ENCODE measurements at places on chromosomes 6 and 20.

GRCh38 chr20:38221119-38221589 lies 39.4 kb downstream of the KIAA1755 start:
- peaks cover 14% of the 10 kb centered on the region for H3K4me1 ChIP-seq
- no peak for DNase-seq
- no peak overlapping the region for H3K4me3 ChIP-seq
- H3K27ac ChIP-seq, result no peak overlapping the region

GRCh38 chr6:78251931-78252330 lies 599.1 kb downstream of the MEI4 start:
- no peaks in the 10 kb centered on the region for H3K36me3 ChIP-seq
- H3K4me3 ChIP-seq, result no peak overlapping the region
- no peak overlapping the region for H3K27ac ChIP-seq
- H3K27me3 ChIP-seq, result no peaks in the 10 kb centered on the region

DNA sequence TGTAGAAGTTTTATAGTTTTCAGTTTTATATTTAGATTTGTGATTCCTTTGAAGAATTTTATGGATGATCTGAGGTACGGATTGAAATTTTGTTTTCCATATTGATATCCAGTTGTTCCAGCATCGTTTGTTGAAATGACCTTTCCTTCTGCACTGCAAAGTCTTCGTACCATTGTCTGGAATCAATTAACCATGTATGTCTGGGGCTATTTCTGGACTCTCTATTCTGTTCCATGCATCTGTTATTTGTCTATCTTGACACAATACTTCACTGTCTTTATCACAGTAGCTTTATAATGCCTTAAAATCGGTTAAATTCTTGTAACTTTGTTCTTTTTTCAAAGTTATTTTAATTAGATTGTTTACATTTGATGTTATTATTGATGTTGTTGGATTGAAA lies 154.9 kb downstream of the FARS2 start:
- H3K4me3 ChIP-seq, result no peak overlapping the region
- H3K27me3 ChIP-seq, result no peaks in the 10 kb centered on the region
- DNase-seq, result no peak
- H3K36me3 ChIP-seq, result no peaks in the 10 kb centered on the region
- H3K27ac ChIP-seq, result no peak overlapping the region

GRCh38 chr20:24423390-24424313 lies 45.8 kb upstream of the SYNDIG1 start:
- H3K27me3 ChIP-seq, result no peaks in the 10 kb centered on the region
- no peak overlapping the region for H3K4me3 ChIP-seq
- H3K27ac ChIP-seq, result no peak overlapping the region
- no peaks in the 10 kb centered on the region for H3K4me1 ChIP-seq
- H3K36me3 ChIP-seq, result no peaks in the 10 kb centered on the region

GRCh38 chr6:29665942-29666825 lies 9.3 kb downstream of the MOG start:
- H3K4me1 ChIP-seq, result no peaks in the 10 kb centered on the region
- H3K4me3 ChIP-seq, result no peak overlapping the region
- no peaks in the 10 kb centered on the region for H3K27me3 ChIP-seq
- H3K27ac ChIP-seq, result no peak overlapping the region
- DNase-seq, result no peak

DNA sequence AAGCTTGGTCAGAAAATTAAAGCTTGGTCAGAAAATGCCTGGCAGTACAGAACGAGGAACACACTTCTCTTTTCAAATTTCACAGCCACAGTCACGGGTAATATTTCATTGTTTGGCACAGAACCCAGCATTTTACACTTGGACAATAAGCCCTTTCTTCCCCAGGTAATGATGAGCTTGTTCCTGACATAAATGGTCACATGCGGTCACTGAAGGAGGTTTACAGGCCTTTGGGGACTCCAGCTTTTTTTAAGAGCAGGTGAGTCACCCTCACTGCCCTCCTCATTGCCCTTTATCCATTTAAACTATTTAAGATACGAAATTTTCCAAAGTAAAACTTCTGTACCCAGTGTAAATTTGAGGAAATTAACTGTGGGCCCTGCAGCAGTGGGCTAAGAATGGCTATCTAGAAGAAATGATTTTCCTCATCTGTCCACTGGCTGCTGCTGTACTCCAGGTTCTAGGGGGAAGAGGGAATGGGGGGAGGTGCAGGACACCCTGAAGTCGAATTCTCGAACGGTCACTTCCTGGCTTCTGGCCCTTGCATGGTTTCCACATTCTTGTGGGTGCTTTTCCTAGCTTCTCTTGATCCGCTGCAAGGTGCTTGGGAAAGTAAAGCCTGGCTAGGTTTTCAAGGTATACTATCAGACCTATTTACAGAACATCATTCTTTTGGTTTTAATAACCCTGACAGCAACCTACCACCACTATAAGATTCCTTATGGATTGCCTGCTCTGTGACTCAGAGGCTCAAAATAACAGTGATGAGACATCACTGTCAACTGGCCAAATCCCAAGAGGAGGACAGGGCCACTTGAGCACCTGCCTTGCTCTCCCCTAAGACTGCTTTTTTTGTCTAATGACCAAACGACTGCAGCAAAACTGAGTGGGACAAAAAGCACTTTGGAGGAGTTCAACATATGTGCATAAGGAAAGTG lies 75.8 kb downstream of the PREP start:
- no peak overlapping the region for H3K4me3 ChIP-seq
- no peak for DNase-seq
- H3K27me3 ChIP-seq, result no peaks in the 10 kb centered on the region
- no peak overlapping the region for H3K27ac ChIP-seq
- peaks cover 7% of the 10 kb centered on the region for H3K4me1 ChIP-seq
- peaks cover 20% of the 10 kb centered on the region for H3K36me3 ChIP-seq

- no peak for DNase-seq
- no peaks in the 10 kb centered on the region for H3K4me1 ChIP-seq
- no peaks in the 10 kb centered on the region for H3K36me3 ChIP-seq
- no peak overlapping the region for H3K4me3 ChIP-seq
Measured at GRCh38 chr6:141026504-141026903, 1106.2 kb upstream of the GJE1 start.

- no peaks in the 10 kb centered on the region for H3K36me3 ChIP-seq
- no peak overlapping the region for H3K4me3 ChIP-seq
- peak overlapping the region; percentile 39 for H3K27ac ChIP-seq
- peaks cover 22% of the 10 kb centered on the region for H3K4me1 ChIP-seq
- DNase-seq, result no peak
Measured at GRCh38 chr6:158009114-158009891, 27.6 kb downstream of the SYNJ2 start.

DNA sequence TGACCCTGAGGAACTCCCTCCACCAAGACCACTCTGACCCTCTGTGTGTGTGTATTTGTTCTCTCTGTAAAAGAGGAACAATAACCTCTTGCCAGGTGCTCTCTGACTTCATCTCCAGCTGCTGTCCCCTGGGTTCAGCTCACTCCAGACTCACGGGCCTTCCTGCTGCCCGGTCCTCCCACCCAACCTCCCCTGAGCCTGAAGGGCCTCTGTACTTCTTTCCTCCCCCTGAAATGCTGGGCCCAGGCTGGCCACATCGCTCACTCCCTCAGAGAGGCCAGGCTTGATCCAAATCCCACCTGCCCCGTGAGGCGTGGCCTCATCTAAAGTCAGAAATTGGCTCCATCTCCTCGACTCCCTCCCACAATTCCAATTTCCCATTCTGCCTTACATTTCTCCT lies 202.4 kb downstream of the PRKN start:
- no peak for DNase-seq
- no peaks in the 10 kb centered on the region for H3K36me3 ChIP-seq
- no peak overlapping the region for H3K27ac ChIP-seq
- no peaks in the 10 kb centered on the region for H3K4me1 ChIP-seq

- H3K27me3 ChIP-seq, result no peaks in the 10 kb centered on the region
- H3K36me3 ChIP-seq, result peaks cover 19% of the 10 kb centered on the region
- no peak overlapping the region for H3K4me3 ChIP-seq
- H3K4me1 ChIP-seq, result no peaks in the 10 kb centered on the region
- no peak for DNase-seq
Measured at GRCh38 chr6:493840-494239, 102.3 kb downstream of the IRF4 start.

DNA sequence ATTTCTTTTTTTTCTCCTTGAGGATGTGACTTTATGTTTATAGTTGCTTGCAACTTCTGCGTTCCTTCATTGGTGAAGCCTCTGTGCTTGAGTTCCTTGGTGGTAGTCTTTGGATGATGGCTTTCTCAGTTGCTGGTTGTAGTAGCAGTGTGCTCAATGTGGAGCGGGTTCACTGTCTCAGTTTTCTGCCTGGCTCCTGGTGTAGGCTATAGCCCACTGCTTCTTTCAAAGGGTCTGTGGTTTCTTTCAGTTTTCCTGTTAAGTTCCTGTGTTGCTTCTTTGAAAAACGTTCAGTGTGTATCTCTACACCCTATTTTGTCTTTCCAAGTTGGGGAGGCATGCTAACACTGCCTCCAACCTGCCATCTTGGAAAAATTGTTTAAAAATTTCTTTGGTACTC lies 33.9 kb upstream of the ZBTB24 start:
- no peak overlapping the region for H3K27ac ChIP-seq
- no peaks in the 10 kb centered on the region for H3K4me1 ChIP-seq

DNA sequence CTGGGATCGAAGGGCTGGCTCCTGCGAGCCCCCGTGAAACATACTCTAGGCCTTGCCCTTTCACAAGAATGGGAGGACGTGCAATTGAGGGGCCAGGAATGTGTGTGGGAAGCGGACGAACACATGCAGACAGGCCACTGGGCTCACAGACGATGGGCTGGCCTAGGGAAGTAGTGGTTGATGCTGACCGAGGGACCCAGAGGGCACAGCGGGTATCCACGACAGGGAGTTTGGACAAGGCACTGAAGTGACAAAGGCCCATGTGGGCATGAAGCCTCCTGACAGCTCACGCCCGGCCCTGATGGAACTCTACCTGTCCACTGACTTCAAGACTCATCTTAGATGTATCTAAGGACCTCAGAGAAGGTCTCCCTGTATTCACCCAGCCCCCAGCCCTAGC lies 52.2 kb downstream of the MYH7B start:
- no peak overlapping the region for H3K27ac ChIP-seq
- H3K4me3 ChIP-seq, result no peak overlapping the region

DNA sequence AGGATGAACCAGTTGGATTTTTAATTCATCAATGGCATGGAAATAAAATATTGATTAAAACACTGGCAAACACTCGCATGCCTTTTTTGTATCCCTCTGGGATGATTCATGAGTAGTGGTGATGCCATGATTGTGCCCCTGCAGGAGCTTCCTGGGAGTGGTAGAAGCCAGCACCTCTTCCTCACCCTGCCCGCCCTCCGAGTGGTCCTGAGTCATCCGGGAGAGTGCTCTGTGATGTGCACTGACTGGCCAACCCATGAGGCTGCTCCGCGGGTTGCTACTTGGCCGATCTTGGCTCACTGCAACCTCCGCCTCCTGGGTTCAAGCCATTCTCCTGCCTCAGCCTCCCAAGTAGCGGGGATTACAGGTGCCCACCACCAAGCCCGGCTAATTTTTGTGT lies 27.4 kb downstream of the GJA10 start:
- H3K27ac ChIP-seq, result no peak overlapping the region
- no peaks in the 10 kb centered on the region for H3K4me1 ChIP-seq
- H3K36me3 ChIP-seq, result no peaks in the 10 kb centered on the region
- DNase-seq, result no peak

- DNase-seq, result no peak
- H3K4me1 ChIP-seq, result no peaks in the 10 kb centered on the region
- H3K36me3 ChIP-seq, result no peaks in the 10 kb centered on the region
Measured at GRCh38 chr6:110432285-110432900, 17.0 kb upstream of the DDO start.

DNA sequence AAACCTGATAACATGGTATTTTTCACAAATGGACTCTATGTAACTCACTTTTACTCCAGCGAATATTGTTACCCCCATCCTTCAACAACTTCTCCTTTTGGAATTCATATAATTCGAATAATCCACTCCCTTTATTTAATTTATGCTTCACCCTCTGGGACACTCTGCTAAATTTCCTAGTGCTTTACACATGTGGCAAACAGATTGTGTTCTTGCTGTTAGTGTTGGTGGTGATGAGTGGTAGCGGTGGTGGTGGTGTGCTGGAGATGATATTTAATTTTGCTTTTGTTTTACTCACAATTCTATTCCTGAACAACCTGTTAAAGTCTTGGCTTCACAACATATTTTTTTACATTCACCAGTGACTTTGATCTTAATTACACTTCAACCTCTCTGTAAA lies 32.8 kb downstream of the HTR1B start:
- no peak for DNase-seq
- no peaks in the 10 kb centered on the region for H3K4me1 ChIP-seq
- H3K27ac ChIP-seq, result no peak overlapping the region
- H3K27me3 ChIP-seq, result no peaks in the 10 kb centered on the region
- H3K4me3 ChIP-seq, result no peak overlapping the region

GRCh38 chr20:63404129-63405085 lies 43.3 kb upstream of the CHRNA4 start:
- no peak overlapping the region for H3K27ac ChIP-seq
- H3K4me1 ChIP-seq, result no peaks in the 10 kb centered on the region
- H3K36me3 ChIP-seq, result no peaks in the 10 kb centered on the region

GRCh38 chr20:24986436-24987015 lies 6.0 kb downstream of the APMAP start:
- DNase-seq, result peak; percentile 77
- peaks cover 13% of the 10 kb centered on the region for H3K36me3 ChIP-seq
- H3K27me3 ChIP-seq, result no peaks in the 10 kb centered on the region
- peaks cover 10% of the 10 kb centered on the region for H3K4me1 ChIP-seq
- H3K4me3 ChIP-seq, result no peak overlapping the region

DNA sequence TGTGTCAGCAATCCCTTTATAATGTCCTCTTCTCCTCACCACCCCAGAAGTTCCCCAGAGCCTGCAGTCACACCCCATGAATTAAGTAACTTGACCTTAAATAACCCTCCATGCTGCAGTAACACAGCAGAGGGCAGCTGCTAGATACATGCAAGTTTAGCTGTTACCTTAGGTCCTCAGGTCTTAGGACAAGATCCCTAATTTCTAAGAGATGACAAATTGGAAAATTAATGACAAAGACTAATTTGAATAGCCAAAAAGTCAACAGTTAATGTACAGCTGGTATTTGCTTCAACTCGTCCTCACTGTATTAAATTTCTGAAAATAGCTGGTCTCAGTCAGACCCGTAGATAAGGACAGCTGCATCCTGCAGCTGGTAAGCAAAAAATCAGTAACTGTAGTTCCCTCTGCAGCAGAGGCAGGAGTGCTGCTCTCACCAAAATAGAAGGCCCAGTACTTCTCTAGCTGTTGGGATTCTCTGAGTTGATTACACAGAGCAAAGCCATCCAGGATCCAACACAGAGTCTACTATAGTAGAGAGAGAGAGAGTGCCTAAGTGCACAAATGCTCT lies 62.4 kb downstream of the TNFRSF21 start:
- H3K27me3 ChIP-seq, result no peaks in the 10 kb centered on the region
- H3K4me1 ChIP-seq, result peaks cover 8% of the 10 kb centered on the region
- no peak for DNase-seq
- no peaks in the 10 kb centered on the region for H3K36me3 ChIP-seq
- H3K4me3 ChIP-seq, result no peak overlapping the region
- H3K27ac ChIP-seq, result no peak overlapping the region

- H3K27ac ChIP-seq, result peak overlapping the region; percentile 58
- no peaks in the 10 kb centered on the region for H3K27me3 ChIP-seq
- DNase-seq, result no peak
- H3K4me1 ChIP-seq, result peaks cover 26% of the 10 kb centered on the region
- H3K4me3 ChIP-seq, result no peak overlapping the region
Measured at GRCh38 chr20:45945678-45946148, 11.2 kb downstream of the PCIF1 start.
